H4 (cell line): ENCODE measurements at places on chromosomes 4 and X. TPM values are rescaled to one million over a fixed set of nuclear protein-coding genes. Genes with fewer than 3 reads are reported as not detected.

Gene CA5B
- 4.5 and 6.0 TPM in 2 replicates for total RNA-seq

Gene AFAP1
- total RNA-seq: 43.2 and 45.6 TPM in 2 replicates

GRCh38 chr4:165011403-165011802 lies 20.4 kb upstream of the TRIM60 start:
- DNase-seq: no peak

Gene RGS12
- total RNA-seq: 13.6 and 16.6 TPM in 2 replicates
